GM12878 (cell line): ENCODE measurements at places on chromosomes 11 and 22. TPM values are rescaled to one million over a fixed set of nuclear protein-coding genes. Genes with fewer than 3 reads are reported as not detected.

NLRP14 gene
- total RNA-seq, result 0.05 TPM in 1 of 2 replicates, not detected in the other

GRCh38 chr11:64713016-64713707 is 9.8 kb downstream of the NRXN2 start:
- no peaks in the 10 kb centered on the region for H3K36me3 ChIP-seq
- H3K4me3 ChIP-seq, result no peak overlapping the region
- H3K27me3 ChIP-seq, result peaks cover 10% of the 10 kb centered on the region; the same call in 1 of the 2 replicates
- peaks cover 7% of the 10 kb centered on the region for H3K4me1 ChIP-seq

- H3K27ac ChIP-seq, result peak overlapping the region; percentile 99
- H3K4me3 ChIP-seq, result no peak overlapping the region; the same call in 1 of the 2 replicates
- H3K36me3 ChIP-seq, result peaks cover 25% of the 10 kb centered on the region
- no peak for DNase-seq
- H3K27me3 ChIP-seq, result no peaks in the 10 kb centered on the region
Measured at GRCh38 chr11:65130631-65131416, 3.5 kb downstream of the SYVN1 start.

GRCh38 chr11:29336727-29337575 is 679.9 kb downstream of the KCNA4 start:
- no peaks in the 10 kb centered on the region for H3K4me1 ChIP-seq
- H3K27ac ChIP-seq, result no peak overlapping the region
- no peak for DNase-seq
- no peak overlapping the region for H3K4me3 ChIP-seq
- H3K27me3 ChIP-seq, result no peaks in the 10 kb centered on the region

DNA sequence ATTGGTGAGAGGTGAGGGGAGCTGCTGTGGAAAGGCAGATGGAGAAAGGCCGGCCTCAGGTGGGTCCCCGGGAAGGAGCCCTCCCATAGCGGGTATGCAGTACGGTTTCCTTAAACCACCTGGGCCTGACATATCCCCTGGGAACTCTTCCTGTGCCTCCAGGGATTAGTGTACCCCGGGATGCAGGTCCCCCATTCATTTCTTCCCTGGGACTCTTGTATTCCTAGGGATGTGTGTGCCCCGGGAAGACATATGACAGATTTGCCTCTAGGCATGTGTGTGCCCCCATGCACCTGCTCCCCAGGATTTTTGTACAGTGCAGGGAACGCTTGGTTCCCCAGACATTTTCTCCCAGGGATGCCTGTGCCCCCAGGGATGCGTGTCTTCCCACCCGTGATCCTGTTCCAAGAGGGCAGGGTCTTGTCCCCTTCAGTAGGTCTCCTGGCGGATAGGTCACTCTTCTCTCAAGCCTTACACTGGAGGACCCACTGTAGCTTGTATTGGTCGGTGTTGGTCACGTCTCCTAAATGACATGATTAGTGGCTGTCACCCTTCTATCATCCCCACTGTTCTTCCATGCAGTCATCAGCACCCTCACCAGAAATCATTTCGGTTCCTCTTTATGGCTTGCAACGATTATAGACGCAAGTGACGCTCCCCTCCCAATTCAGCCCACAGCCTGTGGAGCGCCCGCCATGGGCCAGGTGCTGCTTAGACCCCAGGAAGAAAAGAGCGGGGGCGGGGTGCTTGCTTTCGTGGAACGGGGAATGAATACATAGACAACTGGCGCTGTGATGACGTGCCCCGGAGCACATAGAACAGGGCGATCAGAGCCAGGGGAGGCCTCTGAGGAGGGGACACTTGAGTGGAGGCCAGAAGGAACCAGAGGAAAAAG is 1.3 kb downstream of the PARVB start:
- no peaks in the 10 kb centered on the region for H3K36me3 ChIP-seq
- peak overlapping the region; percentile 78 for H3K4me3 ChIP-seq
- H3K4me1 ChIP-seq, result peaks cover 15% of the 10 kb centered on the region

- no peaks in the 10 kb centered on the region for H3K4me1 ChIP-seq
- H3K27ac ChIP-seq, result no peak overlapping the region
- no peaks in the 10 kb centered on the region for H3K36me3 ChIP-seq
- H3K27me3 ChIP-seq, result no peaks in the 10 kb centered on the region; the same call in 1 of the 2 replicates
Measured at GRCh38 chr11:87942786-87943185, 232.5 kb downstream of the RAB38 start.

GRCh38 chr22:50306753-50307749 is at the start of gene PLXNB2:
Gene PLXNB2 (minus strand): TSS chr22:50307646. CDS start chr22:50290584, 17,062 bp downstream.
- H3K4me3 ChIP-seq, result peak within 1 kb of the TSS; percentile 91
- DNase-seq, result no peak
- no peaks in the 10 kb centered on the region for H3K36me3 ChIP-seq
- H3K27ac ChIP-seq, result peak within 1 kb of the TSS; percentile 78
- H3K4me1 ChIP-seq, result peaks cover 51% of the 10 kb centered on the region
- H3K27me3 ChIP-seq, result no peaks in the 10 kb centered on the region

GRCh38 chr22:32696089-32696488 is 105.4 kb upstream of the TIMP3 start:
- H3K4me1 ChIP-seq, result no peaks in the 10 kb centered on the region
- no peak overlapping the region for H3K27ac ChIP-seq
- no peak overlapping the region for H3K4me3 ChIP-seq
- no peaks in the 10 kb centered on the region for H3K27me3 ChIP-seq

GRCh38 chr11:31863170-31863832 is 52.2 kb upstream of the PAX6 start:
- no peaks in the 10 kb centered on the region for H3K4me1 ChIP-seq
- H3K36me3 ChIP-seq, result no peaks in the 10 kb centered on the region
- no peak overlapping the region for H3K4me3 ChIP-seq
- no peaks in the 10 kb centered on the region; the same call in 1 of the 2 replicates for H3K27me3 ChIP-seq

- peaks cover 16% of the 10 kb centered on the region for H3K4me1 ChIP-seq
- no peaks in the 10 kb centered on the region for H3K27me3 ChIP-seq
- DNase-seq, result peak; percentile 80
- no peaks in the 10 kb centered on the region for H3K36me3 ChIP-seq
- peak within 1 kb of the TSS; percentile 81 for H3K4me3 ChIP-seq
- H3K27ac ChIP-seq, result peak within 1 kb of the TSS; percentile 85
Measured at GRCh38 chr22:32411829-32412592, at the start of gene RTCB. Gene RTCB (minus strand): TSS chr22:32412247. CDS start chr22:32412156, 91 bp downstream.

- H3K4me1 ChIP-seq, result peaks cover 7% of the 10 kb centered on the region; the same call in 1 of the 2 replicates
- peak overlapping the region; percentile 99 for H3K27ac ChIP-seq
- peak overlapping the region; percentile 98 for H3K4me3 ChIP-seq
- peaks cover 26% of the 10 kb centered on the region for H3K36me3 ChIP-seq
Measured at GRCh38 chr11:810040-810567, 337 bp downstream of the RPLP2 start.

GRCh38 chr11:125649465-125650166 is 24.7 kb downstream of the CHEK1 start:
- no peak for DNase-seq
- H3K4me1 ChIP-seq, result no peaks in the 10 kb centered on the region
- no peak overlapping the region for H3K4me3 ChIP-seq
- no peaks in the 10 kb centered on the region for H3K27me3 ChIP-seq
- H3K27ac ChIP-seq, result no peak overlapping the region
- H3K36me3 ChIP-seq, result peaks cover 4% of the 10 kb centered on the region

DNA sequence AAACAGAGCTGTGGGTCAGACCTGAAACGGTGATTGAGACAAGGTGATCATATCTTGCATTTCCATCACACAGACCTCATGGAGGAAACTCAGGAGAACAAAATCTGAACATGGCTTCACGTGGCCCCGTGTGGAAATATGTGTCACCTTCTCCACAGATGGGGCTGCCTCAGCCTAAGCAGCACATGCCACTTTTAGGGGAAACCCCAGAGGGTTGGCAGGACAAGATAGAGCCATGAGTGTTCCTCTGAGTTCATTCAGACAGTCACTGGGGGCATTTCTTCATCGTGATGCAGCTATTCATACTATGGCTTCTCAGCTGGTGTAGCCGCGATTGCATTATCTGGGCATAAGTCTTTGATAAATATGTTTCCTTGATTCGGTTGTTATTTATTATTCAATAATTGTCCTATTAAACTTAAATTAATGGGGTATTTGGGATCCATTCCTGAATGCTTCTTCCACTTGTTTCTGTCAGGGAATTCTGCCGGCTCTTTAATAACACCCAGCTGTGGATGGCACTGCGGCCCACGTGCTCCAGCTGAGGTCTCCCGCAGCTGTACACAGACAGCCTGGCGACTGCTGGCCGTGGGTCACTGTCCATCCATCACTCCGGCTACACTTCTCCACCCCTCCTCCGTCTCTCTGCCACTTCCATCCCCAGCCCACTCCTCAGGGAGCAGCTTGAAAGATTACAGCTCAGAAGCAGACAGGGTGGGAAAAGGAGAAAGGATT is 485.1 kb downstream of the OPCML start:
- H3K36me3 ChIP-seq, result no peaks in the 10 kb centered on the region
- no peaks in the 10 kb centered on the region for H3K4me1 ChIP-seq
- H3K27ac ChIP-seq, result no peak overlapping the region
- no peak for DNase-seq
- peaks cover 3% of the 10 kb centered on the region for H3K27me3 ChIP-seq

DNA sequence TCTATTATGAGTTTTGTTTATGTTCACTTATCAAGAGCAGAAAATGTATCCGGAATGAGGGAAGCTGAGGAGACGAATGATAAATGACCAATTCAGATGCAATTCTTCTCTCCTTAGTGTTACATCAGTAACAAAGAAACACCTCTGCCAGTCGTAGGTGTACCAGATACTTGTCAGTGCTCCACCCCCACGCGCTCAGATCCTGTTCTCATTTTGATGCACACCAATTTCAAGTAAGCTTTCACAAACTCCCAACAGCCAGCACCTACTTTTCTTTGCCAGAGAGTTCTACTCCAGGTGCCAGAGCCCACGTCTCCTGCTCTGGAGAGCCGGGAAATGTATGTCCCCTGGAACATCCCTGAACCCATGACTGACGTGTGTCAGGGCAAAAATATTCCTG is 43.7 kb downstream of the OR8B12 start:
- H3K4me1 ChIP-seq, result no peaks in the 10 kb centered on the region
- H3K27me3 ChIP-seq, result no peaks in the 10 kb centered on the region
- no peak for DNase-seq
- no peak overlapping the region for H3K27ac ChIP-seq

DNA sequence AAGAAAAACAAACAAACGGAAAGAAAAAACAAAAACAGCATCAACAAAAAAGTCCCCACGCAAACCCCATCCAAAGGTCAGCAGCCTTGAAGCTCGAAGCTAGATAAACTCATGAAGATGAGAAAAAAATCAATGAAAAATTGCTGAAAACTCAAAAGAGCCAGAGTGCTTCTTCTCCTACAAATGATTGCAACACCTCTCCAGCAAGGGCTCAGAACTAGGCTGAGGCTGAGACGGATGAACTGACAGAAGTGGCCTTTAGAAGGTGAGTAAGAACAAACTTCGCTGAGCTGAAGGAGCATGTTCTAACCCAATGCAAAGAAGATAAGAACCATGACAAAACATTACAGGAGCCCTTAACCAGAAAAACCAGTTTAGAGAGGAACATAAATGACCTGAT is 18.4 kb upstream of the FTH1 start:
- no peaks in the 10 kb centered on the region for H3K27me3 ChIP-seq
- H3K36me3 ChIP-seq, result no peaks in the 10 kb centered on the region
- H3K27ac ChIP-seq, result no peak overlapping the region
- DNase-seq, result no peak
- no peaks in the 10 kb centered on the region for H3K4me1 ChIP-seq
- no peak overlapping the region for H3K4me3 ChIP-seq

DNA sequence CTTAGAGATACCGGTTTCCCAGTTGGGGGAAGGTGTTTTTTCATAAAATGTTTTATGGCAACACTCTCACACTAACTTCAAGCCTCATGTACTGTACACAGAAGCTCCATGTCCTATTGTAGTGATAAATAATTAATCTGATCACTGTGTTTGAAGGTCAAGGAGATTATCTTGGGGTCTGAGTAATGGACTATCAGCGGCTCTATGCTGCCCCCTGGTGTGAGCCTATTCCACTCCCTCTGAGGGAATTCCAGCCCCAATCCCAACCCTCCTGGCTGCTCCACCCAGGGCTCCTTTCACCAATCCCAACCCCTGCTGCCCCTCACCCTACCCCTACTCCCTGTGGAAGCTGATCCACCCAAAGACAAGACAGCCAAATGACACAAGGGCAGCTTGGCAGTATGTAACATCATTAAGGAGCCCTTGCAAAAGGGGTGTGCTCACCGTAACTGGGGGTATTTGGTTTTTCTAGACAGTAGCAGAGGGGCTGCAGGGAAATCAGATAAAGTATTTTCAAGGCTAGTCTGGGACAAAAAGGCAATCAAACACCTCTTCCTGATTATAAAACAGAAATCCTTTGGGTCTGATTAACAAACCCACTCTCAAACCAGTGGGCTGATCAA is 22.3 kb downstream of the HPS4 start:
- H3K27ac ChIP-seq, result no peak overlapping the region
- no peaks in the 10 kb centered on the region for H3K27me3 ChIP-seq
- no peak for DNase-seq
- peaks cover 30% of the 10 kb centered on the region for H3K36me3 ChIP-seq
- no peaks in the 10 kb centered on the region for H3K4me1 ChIP-seq
- H3K4me3 ChIP-seq, result no peak overlapping the region
